ENCODE measurements at places on chromosomes 3 and 15.

GRCh38 chr15:74787251-74788041 is 5.6 kb downstream of the CSK start:
- DNase-seq, result no peak

GRCh38 chr15:41794081-41794480 is 19.8 kb downstream of the MAPKBP1 start:
- no peak for DNase-seq

DNA sequence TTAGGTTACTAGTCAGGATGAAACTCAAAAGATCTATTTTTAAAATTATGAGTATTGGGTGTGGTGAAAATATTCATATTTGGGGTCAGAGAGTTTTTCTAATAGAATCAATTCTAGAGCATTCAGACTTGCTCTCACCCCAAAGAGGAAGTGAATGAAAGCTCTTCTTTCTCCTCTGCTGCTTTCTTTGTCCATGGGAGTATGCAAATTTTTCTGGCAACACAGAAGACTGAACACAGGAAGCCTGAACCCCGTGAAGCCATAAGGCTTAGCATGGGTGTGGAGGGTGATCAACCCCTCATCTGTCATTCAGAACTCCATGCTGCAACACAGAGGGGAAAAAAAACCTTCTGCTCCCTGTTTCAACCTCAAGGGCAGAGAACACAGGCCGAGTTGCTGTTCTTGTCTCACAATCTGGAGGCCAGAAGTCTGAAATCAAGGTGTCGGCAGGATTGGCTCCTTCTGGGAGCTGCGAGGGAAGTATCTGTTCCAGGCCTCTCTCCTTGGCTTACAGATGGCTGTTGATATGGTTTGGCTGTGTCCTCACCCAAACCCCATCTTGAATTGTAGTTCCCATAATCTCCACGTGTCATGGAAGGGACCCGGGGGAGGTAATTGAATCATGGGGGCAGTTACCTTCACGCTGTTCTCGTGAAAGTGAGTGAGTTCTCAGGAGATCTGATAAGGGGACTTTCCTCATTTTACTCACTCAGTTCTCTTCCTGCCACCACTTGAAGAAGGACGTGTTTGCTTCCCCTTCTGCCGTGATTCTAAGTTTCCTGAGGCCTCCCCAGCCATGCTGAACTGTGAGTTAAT is 33.7 kb upstream of the CD47 start:
- no peak for DNase-seq

GRCh38 chr3:13707456-13707855 is 158.5 kb downstream of the FBLN2 start:
- no peak for DNase-seq

GRCh38 chr3:13018561-13019242 is 54.5 kb downstream of the IQSEC1 start:
- DNase-seq, result no peak

GRCh38 chr3:160174621-160175020 is 50.6 kb upstream of the C3orf80 start:
- no peak for DNase-seq

DNA sequence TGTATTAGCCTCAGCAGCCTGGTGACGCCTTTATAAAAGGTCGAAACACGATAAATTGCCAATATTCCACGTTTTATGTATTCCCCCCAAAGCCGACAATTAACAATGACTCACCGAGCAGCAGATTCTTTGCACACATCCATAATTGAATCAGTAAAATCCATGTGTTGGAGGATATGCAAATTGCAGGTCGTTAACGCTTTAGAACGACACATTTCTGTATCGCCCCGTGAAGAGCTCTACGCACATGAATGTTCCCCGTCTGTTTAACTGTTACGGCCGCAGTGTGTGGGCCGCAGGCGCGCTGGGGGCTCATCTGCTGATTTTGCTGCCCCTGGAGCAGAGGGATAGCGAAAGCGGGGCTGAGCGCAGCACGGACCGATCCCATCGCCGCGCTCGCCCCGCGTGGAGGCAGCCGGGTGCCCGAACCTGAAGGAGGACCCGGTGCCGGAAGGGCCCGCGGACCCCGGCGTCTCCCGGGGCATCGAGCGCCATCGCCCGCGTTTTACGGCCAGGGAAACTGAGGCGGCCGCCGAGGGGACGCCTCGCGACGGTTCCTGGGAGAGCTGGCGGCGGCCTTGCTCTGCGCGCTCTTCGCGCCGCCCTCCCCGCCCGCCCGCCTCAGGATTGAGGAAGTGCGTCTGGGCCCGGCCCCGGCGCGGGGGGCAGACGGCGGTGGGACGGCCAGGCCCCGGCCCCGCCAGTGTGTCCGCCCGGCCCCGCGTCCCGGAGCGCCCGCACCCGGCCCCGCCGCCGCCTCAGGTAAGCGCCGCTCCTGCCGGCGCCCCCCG is at the start of gene LRRK1:
Gene LRRK1 (plus strand): TSS at position 668 of the 791 bp plus-strand sequence. CDS start 5,276 bp downstream, outside the sequence.
- no peak for DNase-seq

- DNase-seq, result no peak
Measured at GRCh38 chr3:58190882-58191281, 19.9 kb downstream of the DNASE1L3 start.

DNA sequence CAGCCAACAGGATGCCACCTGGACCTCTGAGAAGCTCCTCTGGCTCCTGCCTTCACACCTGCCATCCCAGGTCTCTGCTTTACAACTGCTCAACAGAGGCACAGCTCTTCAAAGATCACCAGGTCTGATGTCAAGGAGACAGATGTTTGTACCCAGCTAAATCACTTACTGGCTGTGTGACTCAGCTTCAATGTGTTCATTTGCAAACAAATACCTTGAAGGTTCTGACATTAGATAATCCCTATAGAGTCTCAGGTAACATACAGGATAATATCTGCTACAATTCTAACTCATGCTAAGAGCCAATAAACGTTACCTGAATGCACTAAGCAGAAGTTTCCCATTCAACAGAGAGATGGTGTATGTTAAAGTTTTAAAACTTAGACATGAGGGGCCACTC is 163.4 kb upstream of the IGF1R start:
- DNase-seq, result no peak

Data from LNCaP clone FGC (cell line).